Left renal cortex interstitium (tissue), 4 donors: ENCODE measurements at places on chromosomes 4 and X. TPM values are rescaled to one million over a fixed set of nuclear protein-coding genes. Genes with fewer than 3 reads are reported as not detected.

DNA sequence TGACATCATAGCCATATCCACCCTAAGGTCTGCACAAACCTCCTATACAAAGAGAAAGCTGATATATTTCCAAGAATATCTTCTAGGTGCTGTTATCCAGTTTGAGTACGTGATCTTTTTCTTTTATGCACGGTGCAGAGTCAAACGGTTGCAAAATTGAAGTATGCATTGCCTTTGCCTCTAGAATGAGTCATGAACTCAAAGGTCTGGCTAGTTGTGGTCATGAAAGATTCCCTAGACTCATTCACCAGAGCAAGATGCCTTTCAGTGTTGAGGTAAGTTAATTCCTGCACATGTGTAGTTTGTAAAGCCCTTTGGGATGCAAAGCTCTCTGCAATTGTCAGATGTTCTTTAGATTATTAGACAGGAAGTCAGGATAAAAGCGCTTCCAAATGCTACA is 704.4 kb downstream of the PCDH19 start:
- no peak for DNase-seq

GRCh38 chr4:185811509-185812364 is at the start of gene SORBS2:
Gene SORBS2, minus strand, starts transcription at chr4:185812194. Its CDS starts 121,623 bp downstream, at chr4:185690571.
- DNase-seq: no peak

DNA sequence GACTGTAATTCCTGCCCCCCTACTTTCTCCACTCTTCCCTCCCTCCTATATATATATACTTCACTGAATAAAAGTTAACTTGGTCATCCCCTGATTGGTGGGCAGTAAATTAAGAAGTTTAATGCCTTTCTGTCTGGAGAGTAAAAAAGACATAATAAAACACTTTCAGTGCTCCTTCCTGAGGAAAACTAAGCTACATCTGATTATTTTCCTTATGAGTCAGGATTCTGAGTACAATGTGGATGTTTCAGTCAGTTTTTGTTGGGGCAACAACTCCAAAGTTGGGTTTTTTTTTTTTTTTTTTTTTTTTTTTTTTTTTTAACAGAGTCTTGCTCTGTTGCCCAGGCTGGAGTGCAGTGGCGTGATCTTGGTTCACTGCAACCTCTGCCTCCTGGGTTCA is 22.0 kb upstream of the SUPT20HL2 start:
- no peak for DNase-seq

DNA sequence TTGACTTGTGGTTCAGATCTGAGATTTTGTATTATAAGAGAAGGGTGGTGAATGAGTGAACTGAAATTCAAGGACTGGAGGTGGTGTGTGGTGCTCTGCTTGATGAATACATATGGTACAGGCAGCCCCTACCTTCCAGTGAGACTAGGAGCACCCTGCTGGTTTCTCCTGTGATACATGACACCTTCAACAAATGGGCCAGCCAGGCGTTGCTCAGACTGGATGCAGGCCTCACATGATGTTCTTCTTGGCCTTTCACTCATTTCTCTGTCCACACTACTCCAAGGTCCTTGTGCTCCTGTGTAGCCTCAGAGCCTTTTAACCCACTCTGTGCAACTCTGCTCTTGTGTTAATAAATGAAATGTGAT is 67.2 kb downstream of the FNIP2 start:
- no peak for DNase-seq

- no peak for DNase-seq
Observed at GRCh38 chr4:184896868-184897715, 71.3 kb upstream of the ACSL1 start.

PRKG2 gene
- polyA plus RNA-seq: 1.6 TPM

DCTD gene
- 122 TPM for polyA plus RNA-seq

SOX3 gene
- not detected for polyA plus RNA-seq

ENPP6 gene
- 8.9 TPM for polyA plus RNA-seq

MAGEE2 gene
- 0.73 TPM for polyA plus RNA-seq
